NCI-H2107 (cell line): ENCODE measurements at places on chromosomes 2 and 18.

DNA sequence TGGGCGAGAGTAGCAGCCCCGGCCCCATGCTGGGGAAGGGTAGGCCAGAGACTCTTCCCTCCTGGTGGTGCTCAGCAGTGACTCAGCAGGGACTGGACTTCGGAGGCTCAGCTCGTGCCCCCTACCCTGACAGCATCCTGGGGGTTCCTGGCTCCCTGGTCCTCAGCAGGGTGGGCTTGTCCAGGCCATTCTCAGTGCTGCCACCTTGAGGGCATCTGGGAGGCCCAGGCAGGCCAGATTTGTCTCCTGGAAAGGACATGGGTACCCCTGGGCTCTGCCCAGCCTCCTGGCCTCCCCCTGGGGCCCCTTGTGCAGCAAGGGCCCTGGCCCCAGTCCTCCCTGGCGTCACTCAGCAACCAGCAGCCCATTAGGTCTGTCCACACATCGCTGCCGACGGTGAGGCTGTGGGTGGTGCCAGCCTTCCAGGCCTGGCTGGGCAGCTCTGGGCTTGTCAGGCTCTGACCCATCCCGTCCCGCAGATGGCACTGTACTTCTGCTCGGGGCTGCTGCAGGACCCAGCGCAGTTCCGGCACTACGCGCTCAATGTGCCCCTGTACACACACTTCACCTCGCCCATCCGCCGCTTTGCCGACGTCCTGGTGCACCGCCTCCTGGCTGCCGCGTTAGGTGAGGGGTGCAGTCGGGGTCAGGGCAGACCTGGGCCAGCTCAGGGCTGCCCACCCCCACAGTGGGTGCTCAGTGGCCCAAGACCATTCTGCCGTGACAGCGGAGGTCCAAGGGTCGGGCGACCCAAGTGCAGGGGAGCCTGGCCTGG is 45.0 kb upstream of the ALPP start:
- no peak for DNase-seq

- no peak for DNase-seq
These were observed 125.5 kb downstream of the DYSF start for GRCh38 chr2:71578767-71579342.

DNA sequence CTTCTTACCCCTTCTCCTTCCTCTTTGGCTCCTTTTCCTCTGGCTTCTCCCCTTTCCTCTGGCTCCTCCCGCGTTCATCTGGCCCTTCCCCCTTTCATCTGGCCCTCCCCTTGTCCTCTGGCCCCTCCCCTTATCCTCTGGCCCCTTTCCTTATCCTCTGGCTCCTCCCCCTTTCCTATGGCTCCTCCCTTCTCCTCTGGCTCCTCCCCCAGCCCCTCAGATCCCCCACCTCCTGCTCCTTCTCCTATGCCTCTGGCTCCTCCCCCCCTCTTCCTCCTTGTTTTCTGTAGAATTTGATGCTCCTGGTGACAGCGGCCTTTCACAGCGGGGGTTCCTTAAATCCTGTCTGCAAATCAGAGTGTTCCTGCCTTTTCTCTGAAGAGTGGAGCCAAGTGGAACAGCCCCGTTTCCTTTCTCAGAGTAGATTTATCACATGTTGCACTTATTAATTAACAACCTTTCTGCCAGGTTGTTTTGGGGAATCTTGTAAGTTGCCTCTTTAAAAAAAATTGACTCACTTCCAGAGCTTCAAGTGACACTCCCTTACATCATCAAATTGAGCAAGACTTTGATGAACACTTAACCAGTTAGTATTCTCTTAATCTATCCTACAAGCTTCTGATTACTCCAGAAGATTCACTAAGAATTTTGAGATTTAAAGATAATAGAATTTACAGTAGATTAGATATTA is 27.9 kb downstream of the FABP1 start:
- DNase-seq, result no peak

GRCh38 chr2:86785456-86785855 is 5.3 kb downstream of the CD8A start:
- DNase-seq, result no peak

- DNase-seq, result no peak
These were observed 7.5 kb downstream of the ACYP2 start for GRCh38 chr2:54122939-54123338.

DNA sequence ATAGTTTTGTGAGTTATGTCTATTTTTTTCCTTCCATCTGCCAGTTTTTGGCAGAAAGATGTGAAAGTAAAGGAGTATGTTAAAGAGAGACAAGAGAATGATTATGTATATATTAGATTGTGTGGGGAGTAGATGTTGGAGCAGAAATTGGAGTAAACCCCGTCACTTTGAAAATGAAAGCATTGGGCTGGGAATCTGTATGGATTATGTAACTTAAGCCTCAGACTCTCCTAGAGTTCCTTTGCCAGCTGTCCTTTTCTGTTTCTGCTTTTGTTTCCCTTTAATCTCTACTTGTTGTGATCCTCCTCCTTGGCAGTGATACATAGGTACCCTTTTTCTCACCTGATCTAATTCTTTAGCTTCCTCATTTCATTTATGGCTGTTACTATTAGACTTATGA is 19.2 kb downstream of the CCDC138 start:
- no peak for DNase-seq

GRCh38 chr2:147630585-147630984 is 214.2 kb upstream of the ACVR2A start:
- DNase-seq, result no peak

DNA sequence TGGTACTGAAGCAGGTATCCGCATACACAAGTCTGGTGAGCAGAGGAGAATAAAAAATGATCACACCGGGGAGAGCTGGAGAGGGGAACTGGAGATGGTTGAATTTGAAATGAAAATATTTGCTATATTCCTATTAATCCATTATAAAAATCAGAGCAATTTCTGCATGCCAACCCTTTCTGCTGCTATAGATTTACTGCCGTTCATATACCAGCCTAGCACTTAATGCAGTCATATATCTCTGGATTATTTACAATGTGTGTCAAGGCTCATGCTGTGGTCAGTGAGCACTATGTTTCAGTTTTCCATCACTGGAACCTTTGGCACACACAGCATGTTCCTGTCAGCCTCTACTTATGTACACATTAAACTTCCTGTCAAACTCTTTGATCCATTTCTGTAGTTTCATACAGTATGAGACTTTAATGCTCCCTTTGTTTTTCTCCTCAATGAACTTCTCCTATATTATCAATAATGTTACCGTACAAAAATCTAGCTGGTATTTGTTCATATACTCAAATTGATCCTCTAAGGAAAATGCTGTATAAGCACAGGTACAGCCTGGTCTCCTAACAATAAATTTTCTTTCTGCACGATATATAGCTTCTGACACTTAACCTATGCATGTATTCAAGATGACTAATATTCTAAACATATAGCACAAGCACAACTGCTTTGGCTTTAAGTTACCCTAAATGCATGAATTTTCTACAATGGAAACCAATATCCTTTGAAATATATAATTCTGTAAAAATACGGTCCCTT is 36.7 kb downstream of the FANCL start:
- no peak for DNase-seq

- DNase-seq, result no peak
These were observed 23.0 kb downstream of the CYTIP start for GRCh38 chr2:157420771-157421323.

- no peak for DNase-seq
These were observed 18.8 kb downstream of the HJURP start for GRCh38 chr2:233835230-233836186.

DNA sequence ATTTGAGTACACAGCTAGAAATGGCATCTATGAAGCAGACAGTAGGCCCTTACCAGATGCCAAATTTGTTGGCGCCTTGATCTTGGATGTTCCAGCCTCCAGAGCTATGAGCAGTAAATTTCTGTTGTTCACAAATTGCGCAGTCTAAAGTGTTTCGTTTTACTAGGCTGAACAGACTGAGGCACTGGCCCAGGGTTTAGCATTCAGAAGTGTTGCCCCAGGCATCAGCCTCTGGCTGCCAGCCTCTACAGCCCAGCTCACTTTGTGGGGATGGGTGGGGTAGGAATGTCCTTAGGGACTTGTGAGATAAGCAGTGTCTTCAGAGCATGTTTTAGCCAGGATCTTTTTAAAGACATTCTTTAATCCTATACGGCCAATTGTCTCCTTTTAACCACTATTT is 51.5 kb upstream of the MGAT5 start:
- DNase-seq, result no peak

- no peak for DNase-seq
These were observed 299.2 kb downstream of the TDRD15 start for GRCh38 chr2:21422724-21423522.

- no peak for DNase-seq
These were observed 27.5 kb upstream of the MSGN1 start for GRCh38 chr2:17788773-17789172.

GRCh38 chr2:3036432-3037125 is 341.0 kb downstream of the EIPR1 start:
- no peak for DNase-seq

- DNase-seq, result peak; percentile 31
These were observed 287.4 kb downstream of the PRKCE start for GRCh38 chr2:45938649-45939511.

DNA sequence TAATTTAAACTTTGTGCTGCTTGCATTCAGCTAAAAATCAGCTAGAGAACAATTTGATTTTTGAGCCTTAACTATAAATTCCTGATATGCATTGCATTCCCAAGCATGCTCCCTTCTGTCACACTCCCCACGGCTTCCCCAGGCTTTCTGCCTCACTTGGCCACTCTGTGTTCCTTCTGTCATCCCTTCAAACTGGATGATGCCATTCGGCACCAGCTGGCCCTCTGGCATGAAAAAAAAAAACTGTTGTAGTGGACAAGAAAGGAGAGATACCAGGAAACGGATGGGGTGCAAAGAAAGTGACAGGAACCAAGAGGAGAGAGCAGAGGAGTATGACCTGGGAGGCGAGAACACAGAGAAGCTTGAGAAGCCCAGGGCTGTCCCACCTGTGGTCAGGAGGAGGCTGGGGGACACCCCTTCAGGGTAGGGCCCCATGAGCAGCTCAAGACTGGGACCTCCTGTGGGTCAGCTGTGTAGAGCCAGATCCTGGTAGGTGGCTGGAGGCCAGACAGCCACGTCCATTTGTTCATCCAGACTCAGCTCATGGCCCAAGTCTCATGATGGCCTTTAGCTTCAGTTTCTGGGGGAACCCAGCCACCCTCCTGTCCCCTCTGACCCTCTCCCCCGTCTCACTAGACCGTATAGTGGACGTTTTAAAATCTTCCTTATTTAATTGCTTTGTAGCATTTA is 211.8 kb downstream of the GBX2 start:
- no peak for DNase-seq

GRCh38 chr18:22191346-22191695 is 21.9 kb downstream of the GATA6 start:
- no peak for DNase-seq

GRCh38 chr2:28423856-28424605 is 31.4 kb downstream of the FOSL2 start:
- no peak for DNase-seq

DNA sequence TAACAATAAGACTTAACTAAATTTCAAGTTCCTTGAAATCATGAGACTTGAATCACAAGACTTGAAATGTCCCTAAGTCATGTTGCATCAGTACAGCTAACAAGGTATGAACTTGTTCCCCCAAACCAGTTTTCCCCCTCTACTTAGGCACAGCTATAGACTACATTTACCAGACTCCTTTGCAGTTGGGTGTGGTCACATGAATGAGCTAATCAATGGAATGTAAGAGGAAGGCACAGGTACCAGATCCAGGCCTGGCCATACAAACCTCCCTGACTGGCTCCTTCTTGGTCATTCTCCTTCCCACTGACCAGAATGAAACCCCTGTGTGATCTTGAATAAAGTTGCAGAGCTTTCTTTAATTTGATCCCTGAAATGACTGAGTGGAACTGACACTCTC is 77.8 kb downstream of the DNER start:
- no peak for DNase-seq

GRCh38 chr2:85496436-85496835 is 42.5 kb upstream of the MAT2A start:
- no peak for DNase-seq

DNA sequence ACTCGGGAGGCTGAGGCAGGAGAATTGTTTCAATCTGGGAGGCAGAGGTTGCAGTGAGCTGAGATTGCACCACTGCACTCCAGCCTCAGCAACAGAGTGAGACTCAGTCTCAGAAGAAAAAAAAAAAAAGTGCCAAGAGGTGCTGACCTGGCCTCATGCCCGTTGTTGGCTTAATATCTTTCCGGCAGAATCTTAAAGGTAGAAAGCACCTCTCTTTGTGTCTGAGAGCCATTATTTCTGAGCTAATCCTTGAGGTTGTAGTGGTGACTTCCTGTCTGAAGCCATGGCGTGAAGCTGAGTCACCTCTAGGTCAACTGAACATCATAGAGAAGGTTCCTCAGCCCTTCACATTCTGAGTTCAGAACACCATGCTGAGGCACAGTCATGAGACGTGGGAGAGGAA is 60.4 kb downstream of the WDSUB1 start:
- DNase-seq, result no peak

GRCh38 chr2:191612496-191612895 is 65.4 kb upstream of the NABP1 start:
- DNase-seq, result no peak

- no peak for DNase-seq
These were observed 27.0 kb upstream of the CCDC178 start for GRCh38 chr18:33467531-33467930.

- no peak for DNase-seq
These were observed 1.1 kb downstream of the VAMP8 start for GRCh38 chr2:85578243-85579180.
